ENCODE measurements at places on chromosomes 4 and X. TPM values are rescaled to one million over a fixed set of nuclear protein-coding genes. Genes with fewer than 3 reads are reported as not detected.
A peak's percentile ranks its signal among the peaks of the same experiment; 100 is the strongest.

GRCh38 chr4:2116687-2117400, 57.7 kb downstream of the NAT8L start:
- DNase-seq = no peak

- DNase-seq = no peak
Observed at GRCh38 chr4:143375326-143376073, 38.8 kb downstream of the GAB1 start.

DNA sequence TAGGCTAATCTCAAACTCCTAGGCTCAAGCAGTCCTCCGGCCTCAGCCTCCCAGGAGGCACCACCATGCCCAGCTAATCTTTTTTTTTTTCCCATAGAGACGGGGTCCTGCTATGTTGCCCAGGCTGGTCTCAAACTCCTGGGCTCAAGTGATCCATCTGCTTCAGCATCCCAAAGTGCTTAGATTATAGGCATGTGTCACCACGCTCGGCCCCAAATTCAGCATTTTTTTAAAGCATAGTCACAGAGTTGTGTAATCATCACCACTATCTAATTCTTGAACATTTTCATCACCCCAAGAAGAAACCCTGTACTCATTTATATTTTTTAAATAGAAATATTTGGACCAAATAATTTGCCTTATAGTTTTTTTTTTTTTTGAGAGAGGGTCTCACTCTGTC, 10.3 kb downstream of the CENPI start:
- DNase-seq = no peak

GRCh38 chr4:77734928-77735327, 84.2 kb downstream of the CNOT6L start:
- no peak for DNase-seq

DNA sequence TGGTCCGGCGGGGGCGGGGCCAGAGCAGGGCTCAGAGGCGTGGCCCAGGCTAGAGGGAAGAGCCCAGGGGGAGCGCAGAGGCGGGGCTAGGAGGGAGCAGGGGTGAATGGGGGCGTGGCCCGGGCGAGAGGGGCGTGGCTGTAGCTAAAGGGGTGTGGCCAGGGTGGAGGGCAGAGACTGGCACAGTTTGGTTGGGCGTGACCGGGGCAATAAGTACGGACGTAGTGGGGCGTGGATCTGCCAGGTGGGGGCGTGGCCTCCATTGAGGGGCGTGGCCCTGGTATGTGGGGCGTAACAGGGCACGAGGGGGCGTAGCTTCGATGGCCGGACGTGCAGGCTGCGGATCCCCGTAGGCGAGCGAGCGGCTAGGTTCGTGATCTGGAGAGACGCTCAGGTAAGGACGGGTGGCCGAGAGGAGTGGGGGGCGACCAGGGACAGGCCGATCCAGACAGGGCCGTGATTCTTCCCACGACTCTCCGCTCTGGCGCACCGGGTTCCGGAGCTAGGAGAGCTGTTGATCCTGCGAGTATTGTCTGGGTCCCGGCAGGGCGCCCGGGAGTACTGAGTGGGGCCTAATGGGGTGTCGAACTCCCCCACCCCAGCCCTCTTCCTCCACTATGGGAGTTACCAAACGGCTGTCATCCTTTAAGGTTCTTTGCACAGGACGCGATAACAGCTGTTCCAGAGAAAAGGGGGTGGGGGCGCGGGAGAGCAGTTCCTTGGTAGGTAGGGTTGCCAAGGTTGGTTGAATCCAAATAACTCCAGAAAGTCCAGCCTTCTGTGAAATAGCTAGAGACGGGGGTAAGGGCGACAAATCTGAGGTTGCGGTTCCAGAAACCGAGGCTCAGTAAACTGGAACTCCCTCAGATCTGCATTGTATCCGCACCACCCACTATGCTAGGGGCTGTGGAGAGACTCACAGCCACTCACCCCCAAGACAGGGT, at the start of gene CA5B:
Gene CA5B, plus strand, starts transcription at position 312 of the 944 bp plus-strand sequence. CDS start 11,754 bp downstream, outside the sequence.
- peak; percentile 63 for DNase-seq

GRCh38 chrX:129093706-129094105, 429.6 kb downstream of the SMARCA1 start:
- DNase-seq = no peak

GRCh38 chr4:106444557-106444956, 76.0 kb upstream of the GIMD1 start:
- DNase-seq = no peak

DNA sequence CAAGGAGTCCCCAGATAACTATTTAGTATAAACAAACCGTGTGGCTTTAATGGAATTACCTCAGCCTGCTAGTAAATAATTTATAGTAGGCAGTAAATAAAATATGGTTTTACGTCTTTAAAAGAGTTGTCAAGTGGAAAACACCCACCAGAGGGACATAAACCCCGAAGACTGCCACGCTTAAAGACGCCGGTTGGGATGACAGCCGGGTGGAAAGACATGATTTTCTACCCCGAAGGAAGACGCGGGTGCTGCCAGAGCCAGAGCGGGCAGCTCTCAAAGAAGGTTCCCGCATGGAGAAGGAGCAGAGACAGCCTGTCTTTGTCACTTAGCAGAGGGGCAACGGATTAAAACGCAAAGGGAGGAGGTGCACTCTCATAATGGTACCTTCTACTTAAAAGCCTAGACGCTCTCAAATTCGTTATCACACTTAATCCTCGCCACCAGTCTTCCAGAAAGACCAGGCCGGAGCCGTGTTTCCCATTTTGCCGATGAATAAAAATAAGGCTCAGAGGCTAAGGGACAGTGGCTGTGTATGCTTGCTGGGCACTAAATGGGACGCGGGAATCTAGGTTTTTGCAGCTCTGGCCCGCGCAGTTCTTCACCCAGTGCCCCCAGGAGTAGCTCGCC, 140.5 kb upstream of the ZIC3 start:
- DNase-seq = no peak

DNA sequence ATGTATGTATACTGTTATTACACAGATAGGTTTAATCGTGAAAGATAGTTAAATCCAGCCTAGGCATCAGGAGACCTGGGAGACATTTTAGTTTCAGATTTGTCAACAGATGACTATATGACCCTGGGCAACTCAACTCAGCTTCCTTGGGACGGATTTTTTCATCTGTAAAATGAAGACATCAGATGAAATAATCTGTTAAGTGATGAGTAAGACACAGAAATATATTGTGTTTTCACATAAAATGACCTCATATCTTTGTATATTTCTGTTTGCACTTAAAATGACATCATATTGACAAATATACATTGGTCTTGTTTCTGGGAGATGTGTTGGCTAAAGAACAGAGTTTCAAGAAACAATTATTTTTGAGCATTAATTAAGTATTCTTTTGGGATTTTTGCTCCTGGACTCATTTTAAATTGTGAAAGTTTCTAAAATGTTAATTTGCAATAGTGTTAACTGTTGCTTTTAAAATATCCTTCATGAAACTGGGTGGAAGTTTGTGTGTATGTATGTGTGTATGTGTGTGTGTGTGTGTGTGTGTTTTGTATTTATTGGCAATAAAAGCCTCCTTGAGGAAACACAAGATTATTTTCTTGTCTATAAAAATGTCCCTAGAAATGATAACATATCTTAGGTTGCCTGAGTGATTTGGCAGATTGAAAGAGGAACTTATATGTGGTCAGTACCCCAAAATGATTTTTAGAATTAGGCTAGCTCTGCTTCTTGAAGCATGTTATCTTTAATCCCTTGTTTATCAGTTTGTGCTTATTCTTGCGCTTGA, 29.1 kb upstream of the MMAA start:
- DNase-seq = no peak

DNA sequence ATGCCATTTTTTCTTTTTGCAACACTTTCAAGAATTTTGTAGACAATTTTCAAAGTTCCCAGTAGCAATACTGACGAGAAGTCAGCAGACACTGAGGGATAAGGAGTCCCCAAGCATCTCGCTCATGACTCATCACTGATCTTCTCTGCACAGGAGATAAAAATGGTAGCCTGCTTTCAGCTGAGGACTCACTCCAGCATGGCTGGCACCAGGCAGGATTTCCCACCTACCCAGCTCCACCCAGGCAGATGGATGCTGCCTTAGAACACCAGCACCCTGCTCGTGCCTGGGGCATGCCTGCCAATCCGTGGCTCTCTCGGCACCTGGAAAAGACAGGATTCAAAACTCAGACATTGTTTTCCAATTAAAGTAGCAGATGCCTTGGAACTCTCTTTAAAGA, 24.9 kb downstream of the JAKMIP1 start:
- no peak for DNase-seq

DNA sequence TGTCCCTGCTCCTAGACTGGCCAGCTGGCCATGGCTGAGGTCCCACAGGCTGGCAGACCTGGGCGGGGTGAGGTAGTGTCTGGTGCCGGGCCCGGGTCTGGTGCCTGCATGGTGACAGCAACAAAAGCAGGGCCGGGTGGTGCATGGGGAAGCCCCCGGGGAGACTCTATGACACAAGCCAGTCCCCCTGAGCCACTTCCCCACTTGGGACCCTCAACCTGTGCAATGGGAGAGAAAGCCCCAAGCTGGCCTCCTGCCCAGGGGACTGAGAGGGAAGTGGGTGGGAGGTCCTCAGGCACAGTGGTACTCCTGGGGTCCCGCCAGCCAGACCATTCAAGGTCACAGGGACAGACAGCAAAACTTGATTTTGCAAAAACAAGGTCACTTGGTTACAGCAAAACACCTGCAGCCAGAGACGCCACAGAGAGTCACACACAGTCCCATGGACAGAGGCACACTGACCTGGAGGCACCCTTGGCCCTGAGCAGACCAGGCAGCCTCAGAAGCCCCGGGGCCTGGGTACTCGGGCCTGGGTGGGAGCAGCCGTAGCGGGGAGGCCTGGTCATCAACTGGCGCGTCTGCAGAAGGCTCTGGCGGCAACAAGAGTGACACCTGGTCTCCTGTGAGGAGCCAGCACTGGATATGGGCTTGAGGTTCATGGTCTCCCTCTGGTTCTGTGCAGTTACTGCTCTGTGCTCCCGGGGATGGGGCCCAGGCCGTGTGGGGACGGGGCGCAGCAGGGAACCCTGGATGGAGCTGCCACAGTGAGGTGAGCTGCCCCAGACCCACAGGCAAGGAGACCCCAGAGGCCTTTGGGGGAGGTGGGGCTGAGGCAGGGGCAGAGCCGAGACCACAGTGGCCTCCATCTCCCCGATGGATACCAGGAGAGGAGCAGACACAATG, 60.6 kb downstream of the HTRA3 start:
- DNase-seq = no peak

GRCh38 chrX:49760290-49760890, 64.6 kb upstream of the PAGE1 start:
- no peak for DNase-seq

DNA sequence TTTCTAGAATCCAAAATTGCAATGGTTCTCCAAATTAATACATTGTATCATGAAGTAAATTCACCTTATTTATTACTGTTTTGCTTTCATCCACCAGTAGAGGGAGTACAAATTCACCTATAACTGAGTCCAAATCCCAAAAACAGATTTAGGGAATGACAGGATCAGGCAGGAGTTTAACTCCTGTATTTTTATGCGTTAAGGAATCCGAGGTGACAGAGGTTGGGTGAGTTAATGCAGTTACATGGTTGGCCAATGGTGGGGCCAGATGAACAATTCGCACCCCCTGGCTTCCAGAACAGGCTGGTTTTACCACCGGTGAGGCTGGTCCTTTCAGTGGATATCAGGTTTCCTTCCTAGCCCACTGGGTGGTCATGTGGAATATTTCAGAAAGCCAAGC, 82.4 kb downstream of the MTNR1A start:
- no peak for DNase-seq

DNA sequence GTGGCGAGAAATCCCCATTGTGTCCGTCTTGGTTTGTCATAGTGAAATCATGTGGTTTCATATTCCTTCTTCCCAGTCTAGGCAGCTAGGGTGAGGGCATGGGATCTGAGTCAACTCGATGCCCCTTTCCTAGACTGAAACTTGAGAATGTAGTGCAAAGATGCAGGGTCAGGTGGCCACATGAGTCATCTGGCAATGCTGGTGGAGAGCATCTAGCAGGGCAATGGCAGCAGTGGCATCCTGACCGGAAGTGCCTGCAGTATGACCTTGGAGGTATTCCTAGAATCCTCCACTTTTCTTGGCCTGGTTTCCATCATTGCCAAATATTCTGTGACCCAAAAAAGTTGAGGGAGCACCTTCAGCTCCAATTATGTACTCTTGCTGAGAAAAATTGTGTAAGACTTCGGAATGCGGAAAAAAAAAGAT, 39.1 kb upstream of the TMEM184C start:
- DNase-seq = no peak

Gene GRIA2
- polyA plus RNA-seq = 2.0 TPM

Gene MAPK10
- polyA plus RNA-seq = 28.9 TPM

Measured in left lung (tissue), 14 donors.